ENCODE measurements at places on chromosomes 7 and 10.

GRCh38 chr7:150950496-150951180 lies 27.5 kb downstream of the KCNH2 start:
- no peak for DNase-seq

GRCh38 chr10:98012644-98013043 lies 17.8 kb downstream of the CRTAC1 start:
- DNase-seq: no peak

- DNase-seq: no peak
Measured at GRCh38 chr7:4830176-4830575, 31.7 kb downstream of the PAPOLB start.

- DNase-seq: no peak
Measured at GRCh38 chr10:33950206-33950605, 615.7 kb upstream of the NRP1 start.

DNA sequence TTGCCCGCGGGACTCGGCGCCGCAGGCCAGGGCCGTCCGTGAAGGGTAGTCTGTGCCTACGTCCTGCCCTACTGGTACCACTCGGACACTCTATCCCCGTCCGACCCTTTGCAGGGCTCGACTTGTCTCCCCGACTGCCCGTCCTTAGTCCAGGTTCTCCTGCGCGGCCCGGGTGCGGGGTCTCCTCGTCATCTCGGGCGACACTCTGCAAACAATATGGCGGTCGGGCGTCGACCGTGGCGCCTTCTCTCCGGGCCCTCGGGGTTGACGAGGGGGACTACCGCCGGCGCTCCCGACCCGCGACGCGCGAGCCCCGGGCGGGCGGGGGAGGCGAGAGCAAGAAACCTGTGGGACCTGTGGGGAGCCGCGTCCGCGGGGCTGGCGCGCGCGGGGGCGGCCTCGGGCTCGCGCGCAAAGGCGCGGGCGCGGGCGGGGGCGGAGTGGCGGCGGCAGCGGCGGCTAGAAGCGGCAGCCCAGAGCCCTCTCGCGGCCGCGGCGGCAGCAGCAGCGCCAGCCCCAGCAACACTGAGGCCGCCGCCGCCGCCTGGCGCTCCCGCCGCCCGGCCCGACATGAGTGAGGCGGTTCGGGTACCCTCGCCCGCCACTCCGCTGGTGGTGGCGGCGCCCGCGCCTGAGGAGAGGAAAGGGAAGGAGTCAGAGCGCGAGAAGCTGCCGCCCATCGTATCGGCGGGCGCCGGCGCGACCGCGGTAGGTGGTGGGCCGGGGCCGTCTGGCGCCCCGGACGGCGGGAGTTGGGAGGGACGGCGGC lies at the start of gene HECTD2:
Gene HECTD2, plus strand, starts transcription at position 476 of the 769 bp plus-strand sequence. Its CDS starts 95 bp downstream, at position 571.
- DNase-seq: peak; percentile 68

DNA sequence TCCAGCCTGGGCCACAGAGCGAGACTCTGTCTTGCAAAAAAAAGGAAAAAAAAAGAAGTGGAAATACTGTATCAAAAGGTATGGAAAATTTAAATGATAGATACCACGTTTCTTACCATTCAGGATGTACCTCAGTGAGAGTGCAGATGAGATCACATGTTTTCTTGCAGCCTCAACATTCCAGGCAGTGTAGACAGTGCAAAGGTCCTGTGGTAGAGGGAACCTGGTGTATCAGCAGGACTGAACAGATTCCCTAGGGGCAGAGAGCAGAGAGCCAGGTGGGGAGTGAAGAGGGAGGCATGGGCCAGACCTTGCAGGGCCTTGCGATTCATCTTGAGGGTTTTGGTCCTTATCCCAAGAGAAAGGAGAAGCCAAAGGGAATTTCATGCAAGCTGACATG lies 17.7 kb upstream of the ATXN7L1 start:
- no peak for DNase-seq

DNA sequence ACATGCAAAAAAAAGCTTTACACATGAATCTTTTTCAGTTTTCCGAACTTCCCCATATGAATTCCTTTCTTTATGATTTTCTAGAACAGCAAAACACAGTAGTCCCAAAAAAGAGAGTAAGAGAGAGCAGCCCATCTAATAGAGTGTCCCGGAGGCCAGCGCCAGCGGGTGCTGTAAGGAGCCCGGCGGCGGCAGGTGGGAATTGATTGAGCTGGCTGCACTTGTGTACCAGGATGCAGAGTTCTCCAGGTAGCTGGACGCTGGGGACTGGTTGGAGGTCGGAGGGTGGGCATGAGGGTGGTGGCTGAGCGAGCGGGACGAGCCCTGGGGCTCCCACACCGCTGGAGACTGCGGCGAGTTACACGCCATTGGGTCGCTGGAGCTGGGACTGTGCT lies 4.0 kb downstream of the DLX5 start:
- no peak for DNase-seq

- no peak for DNase-seq
Measured at GRCh38 chr7:66379542-66380160, 174.5 kb downstream of the TPST1 start.

DNA sequence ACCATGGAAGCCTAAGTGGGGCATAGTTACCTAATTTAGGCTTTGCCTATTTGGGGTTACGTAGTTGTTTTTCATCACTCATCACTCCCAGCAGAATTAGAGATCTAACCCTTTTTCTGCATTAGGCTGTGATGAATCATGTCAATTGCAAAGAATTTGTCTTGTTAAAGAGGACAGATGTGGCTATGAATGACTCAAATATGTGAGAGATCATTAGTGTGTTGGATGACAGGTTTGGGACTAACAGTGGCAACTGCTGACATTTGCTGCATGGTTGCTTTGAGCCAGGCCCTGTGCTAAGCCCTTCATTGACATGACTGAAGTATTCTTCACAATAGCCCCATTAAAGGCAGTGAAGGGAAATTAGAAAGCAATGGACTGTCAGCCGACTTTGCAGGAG lies 83.4 kb upstream of the BMPER start:
- no peak for DNase-seq

GRCh38 chr10:103140469-103140868 lies 52.6 kb downstream of the NT5C2 start:
- no peak for DNase-seq

- DNase-seq: no peak
Measured at GRCh38 chr10:88004451-88004850, 141.0 kb downstream of the PTEN start.

- no peak for DNase-seq
Measured at GRCh38 chr10:61486738-61487396, 33.7 kb upstream of the TMEM26 start.

- DNase-seq: no peak
Measured at GRCh38 chr7:5373300-5373699, 50.3 kb downstream of the TNRC18 start.

DNA sequence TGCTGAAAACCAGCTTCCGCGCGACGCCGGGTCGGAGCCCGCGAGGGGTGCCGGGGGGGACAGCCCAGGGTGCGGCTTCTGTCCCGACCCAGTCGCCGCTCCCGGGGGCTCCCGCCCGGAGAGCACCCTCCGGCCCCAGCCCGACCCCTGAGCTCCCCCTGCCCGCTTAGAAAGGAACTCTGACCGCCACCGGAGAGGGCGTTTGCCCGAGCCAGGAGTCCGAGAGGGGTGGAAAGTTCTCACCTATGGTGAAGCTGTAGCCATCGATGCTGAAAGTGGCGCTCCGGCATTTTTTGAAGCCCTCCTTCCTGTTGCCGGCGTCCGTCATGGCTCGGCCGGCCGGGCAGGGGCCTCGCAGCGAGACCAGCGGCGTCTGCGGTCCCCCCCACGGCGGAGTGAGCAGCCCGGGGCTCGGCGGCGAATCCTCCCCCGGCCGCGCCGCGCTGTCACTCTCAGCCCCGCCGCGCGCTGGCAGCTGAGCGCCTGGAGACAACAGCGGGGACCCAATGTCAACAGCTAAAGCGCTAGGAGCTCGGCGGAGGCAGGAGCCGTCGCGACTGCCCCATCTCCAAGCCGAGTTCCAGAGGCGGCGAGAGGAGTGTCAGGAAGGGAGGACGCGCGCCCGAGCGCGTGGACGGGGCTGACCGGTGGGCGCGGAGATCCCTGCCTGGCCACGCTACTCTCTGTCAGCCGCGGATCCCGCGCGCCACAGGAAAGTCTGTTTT lies 191.6 kb downstream of the LSM5 start:
- no peak for DNase-seq

DNA sequence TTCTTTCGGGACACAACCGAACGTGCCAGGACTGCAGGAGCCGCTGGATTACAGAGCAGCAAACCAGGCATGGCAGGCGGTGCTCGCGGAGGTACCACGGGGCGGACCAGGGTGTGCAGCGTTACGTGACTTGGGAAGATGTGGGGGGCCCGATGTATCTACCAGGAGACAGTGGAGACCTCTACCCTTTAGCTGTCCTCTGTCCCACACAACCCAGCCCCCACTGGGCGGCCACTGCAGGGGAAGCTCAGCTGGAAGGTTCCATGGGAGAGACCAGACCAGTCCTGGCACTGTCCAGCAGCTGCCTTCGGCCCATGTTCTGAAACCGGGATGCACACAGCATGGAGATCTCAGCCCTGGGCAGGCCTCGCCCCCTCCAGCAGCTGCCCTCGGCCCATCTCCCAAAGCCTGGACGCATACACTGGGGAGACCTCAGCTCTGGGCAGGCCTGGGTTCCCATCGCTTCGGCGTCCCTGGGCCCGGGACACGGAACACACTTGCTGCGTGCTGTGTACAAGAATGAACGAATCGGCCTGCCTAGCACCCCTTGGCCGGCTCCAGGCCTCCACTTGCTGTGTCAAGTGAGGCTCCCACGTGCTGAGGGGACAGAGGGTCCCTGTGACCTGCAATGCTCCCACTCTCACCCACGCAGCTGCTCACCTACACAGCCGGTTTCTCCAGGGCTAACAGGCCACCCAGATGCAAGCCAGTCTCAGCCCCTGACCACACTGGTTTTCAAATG lies 177.4 kb downstream of the ELFN1 start:
- DNase-seq: no peak

DNA sequence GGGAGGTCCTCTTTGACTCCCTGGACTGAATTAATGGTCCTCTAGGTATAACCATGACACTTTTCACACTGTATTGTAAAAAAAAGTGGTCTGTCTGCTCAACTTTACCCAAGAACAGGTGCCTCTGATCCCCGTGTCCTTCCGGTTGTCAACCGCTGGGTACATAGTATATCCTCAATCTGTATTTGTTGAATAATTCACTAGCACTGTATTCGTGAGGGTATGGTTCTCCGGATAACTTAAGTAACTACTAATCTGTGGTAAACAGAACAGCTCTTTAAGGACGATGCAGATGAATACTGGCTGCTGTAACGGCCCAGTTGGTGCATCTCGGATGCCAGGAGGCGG lies 472 bp upstream of the ADAM22 start:
- DNase-seq: no peak

DNA sequence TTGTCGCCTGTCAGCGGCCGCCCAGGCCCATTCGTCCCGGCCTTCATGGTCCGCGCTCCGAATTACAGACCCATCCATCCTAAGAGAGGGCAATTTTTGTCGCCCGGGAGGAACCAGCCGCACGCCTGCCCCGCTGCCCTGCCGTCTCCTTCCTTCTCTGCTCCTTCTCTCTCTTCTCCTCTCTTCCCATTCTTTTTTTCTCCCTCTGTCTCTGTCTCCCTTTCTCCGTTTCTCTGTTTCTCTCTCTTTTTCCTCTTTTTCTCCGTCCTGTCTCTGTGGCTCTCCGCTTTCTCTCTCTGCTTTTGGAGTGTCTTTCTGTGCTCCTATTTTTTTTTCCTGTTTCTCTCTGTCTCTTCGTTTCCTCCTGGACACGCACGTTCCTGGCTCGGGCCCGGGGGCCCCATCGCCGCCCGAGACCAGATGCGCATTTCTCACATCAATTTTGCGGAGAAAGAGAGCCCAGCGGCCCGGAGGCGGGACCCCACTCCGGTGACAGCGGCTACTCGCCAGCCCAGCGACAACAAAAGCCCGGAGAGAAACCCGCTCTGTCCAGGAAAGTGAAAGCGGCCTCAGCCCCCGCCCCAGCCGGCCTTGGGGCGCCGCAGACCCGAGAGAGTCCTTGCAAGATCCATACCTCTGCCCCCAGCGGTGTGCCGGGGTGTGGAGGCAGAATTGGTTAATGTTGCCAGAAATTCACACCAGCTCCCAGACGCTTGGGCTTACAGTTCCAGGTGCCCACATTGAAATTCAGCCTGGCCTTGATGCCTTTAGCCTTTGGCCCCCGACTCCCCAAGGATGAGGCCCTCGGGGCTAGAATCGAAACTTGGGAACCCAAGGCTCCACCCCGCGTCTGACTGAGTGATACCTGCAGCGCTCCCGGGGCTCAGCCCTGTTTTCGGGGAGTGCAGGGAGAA lies 4.1 kb downstream of the LBX1 start:
- DNase-seq: no peak

DNA sequence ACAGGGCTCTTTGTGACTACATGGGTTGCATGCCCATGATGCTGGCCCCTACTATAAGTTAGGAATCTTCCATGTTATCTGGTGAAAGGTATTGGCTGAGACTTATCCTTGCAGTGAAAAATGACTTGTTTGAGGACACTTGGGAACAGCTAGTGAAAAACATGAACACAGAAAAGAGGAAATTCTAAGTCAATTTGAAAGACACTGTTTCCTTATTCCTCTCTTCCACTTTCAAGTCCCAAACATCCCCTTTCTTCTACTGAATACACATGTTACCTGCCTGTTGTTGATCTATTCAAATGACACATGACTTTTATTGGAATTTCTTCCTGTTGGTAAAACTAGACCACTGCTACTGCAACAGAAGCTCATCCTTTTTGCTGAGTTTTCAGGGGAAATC lies 29.5 kb upstream of the PRKCQ start:
- DNase-seq: no peak

- no peak for DNase-seq
Measured at GRCh38 chr7:112665709-112666108, 124.5 kb downstream of the TMEM168 start.

GRCh38 chr7:108808549-108809266 lies 239.0 kb downstream of the DNAJB9 start:
- DNase-seq: no peak

DNA sequence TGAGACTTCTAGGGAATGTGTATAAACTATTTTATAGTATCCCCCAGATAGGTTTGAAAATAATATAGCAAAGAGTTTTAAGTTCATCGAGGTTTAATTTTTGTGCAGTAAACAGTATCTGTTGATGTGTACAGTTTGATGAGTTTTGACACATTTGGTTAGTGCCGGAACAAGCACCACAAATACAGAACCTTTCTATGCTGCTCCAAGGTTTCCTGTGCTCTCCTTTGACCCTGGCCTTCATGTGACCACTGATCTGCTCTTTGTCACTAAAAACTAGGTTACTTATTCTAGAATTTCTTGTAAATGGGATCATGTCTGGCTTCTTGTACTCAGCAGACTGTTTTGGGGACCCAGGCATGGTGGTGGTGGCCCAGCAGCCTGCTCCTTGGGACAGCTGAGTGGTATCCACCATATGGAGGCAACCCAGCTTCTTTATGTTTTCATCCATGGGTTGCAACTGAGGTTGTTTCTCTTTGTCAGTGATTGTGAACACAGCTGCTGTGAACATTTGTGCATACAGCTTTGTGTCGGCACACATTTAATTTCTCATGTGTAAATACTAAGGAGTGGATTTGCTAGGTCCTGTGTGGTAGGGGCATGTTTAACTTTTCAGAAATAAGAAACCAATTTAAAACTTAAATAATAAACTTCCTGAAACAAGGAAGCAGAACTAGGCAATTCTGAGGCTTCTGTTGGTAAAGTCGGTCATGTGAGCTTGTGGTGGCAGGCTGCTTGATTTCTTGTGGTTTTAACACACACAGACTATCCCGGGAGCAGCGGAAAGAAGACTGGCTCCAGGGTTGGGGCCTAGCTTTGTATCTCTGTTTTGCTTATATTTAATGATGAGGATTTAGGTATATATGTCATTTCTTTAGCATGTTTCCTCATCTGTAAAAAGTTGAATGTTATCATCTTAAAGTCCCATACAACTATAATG lies 219.4 kb downstream of the ABCA13 start:
- no peak for DNase-seq
